ENCODE measurements at places on chromosomes 3 and 15.

GRCh38 chr15:69154684-69155083 is 5.8 kb upstream of the GLCE start:
- no peak for DNase-seq

GRCh38 chr15:48596415-48596814 is 49.1 kb downstream of the FBN1 start:
- no peak for DNase-seq

DNA sequence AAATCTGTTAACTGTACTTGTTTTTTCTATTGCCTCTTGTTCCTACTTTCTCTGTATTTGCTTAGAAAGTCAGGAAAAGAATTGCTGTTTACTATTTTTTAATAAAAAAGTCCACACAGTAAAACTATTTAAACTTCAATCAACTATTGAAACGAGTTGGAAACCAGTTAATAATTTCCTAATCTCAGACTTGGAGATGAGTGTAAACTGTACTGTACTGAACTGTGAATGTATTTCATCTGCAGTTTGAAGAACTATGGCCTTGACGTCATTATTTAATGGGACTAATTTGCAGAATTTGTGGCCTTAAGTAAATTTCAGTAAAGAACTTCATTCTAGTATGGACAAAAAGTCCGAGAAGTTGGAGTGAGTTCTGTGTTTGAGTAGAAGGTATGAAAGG is 89.1 kb downstream of the LRRC28 start:
- DNase-seq: no peak

GRCh38 chr3:99506-99905 is 97.1 kb upstream of the CHL1 start:
- DNase-seq: no peak

- DNase-seq: no peak
Observed at GRCh38 chr3:154584041-154584440, 154.1 kb upstream of the GPR149 start.

- DNase-seq: no peak
Observed at GRCh38 chr15:39127151-39127790, 453.6 kb upstream of the THBS1 start.

GRCh38 chr3:5239602-5240001 is 52.1 kb downstream of the EDEM1 start:
- no peak for DNase-seq

- DNase-seq: no peak
Observed at GRCh38 chr3:175890066-175890465, 1030.9 kb downstream of the NAALADL2 start.

GRCh38 chr15:59557581-59557980 is 54.0 kb upstream of the GCNT3 start:
- DNase-seq: no peak

DNA sequence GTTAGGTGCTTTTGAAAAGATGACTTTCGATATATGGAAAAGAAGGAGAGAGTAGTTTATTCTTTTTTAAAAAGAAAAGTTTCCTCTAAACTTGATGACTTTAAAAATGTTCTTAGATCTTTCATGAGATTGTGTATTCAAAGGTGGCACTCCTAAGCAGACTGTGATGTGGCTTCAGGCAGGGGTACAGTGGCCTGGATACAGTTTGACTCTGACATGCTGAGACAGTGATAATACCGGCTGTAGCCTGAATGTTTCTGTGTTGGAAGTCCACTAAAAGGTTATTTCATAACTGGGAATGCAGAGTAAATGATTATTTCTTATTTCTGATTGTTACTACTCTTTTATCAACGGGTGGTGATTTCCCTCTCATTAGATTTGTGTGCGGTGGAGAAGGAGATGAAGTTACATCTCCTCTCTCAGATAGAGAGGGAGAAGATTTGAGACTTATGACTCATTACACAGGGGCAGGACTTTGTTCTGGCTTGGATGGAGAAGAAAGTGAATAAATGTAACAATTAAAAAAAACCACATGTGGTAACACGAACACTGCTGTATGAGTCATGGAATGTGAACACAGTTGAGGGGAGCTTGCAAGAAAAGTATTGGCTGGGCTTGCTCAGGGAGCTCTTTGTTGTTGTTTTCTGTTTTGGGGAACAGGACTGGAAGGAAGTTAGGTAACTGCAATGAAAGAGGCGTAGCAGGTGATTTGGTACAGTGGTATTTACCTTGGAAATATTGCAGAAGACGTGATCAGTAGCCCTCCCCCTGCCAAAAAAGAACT is 21.6 kb downstream of the SPTSSB start:
- no peak for DNase-seq

DNA sequence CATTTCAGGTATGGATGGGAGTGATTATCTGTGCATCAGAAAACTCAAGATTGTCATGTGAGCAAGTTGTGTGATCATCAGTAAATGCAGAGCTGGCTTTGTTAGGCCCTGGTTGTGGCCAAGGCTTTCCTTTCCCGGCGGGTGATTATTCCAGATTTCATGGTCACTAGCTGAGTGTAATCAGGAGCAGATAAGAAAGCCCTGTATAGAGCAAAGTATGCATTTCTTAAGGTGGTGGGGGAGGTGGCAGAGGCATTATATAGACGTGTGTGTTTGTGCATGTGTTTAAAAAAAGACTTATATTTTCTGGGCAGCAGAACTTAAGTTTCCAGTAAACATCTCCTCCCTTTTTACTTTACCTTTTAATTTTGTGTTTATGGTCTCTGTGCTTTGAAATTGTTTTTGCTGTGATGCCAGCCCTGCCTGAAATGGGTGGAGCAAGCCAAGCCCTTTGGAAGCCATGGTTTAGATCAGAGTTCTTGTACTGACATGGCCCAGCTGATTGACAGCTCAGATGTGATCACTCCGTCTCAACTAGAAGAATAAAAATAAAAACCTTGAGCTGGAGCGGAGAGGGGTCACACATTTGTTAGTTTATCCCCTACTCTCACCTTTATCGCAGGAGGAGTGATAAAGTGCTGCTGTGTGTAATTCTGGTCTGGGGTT is 22.2 kb downstream of the SMAD3 start:
- DNase-seq: no peak

- no peak for DNase-seq
Observed at GRCh38 chr3:54882129-54882833, 45.6 kb downstream of the LRTM1 start.

GRCh38 chr15:42932833-42933515 is 12.4 kb upstream of the TTBK2 start:
- DNase-seq: no peak

GRCh38 chr3:126407412-126408044 is 12.8 kb downstream of the CFAP100 start:
- no peak for DNase-seq

DNA sequence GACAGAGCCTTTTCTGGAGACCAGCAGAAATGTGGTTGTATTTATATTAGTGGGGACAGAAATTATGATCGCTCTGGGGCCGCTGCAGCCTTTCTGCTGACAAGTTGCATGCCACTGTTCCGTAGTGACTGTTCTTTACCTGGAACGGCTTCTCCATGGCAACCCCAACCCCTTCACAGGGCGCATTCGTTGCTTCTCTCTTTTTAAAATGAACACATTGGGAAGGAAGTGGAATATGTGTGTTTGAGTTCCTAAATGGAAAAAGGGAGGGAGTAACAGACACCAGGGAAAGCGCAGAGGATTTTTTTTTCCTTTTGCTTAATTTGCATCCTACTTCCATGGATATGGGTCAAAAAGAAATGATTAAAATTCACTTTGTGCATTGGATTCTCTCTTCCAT is 482.0 kb upstream of the SUCLG2 start:
- DNase-seq: no peak

GRCh38 chr3:76643623-76644304 is 396.1 kb upstream of the ROBO2 start:
- DNase-seq: no peak

DNA sequence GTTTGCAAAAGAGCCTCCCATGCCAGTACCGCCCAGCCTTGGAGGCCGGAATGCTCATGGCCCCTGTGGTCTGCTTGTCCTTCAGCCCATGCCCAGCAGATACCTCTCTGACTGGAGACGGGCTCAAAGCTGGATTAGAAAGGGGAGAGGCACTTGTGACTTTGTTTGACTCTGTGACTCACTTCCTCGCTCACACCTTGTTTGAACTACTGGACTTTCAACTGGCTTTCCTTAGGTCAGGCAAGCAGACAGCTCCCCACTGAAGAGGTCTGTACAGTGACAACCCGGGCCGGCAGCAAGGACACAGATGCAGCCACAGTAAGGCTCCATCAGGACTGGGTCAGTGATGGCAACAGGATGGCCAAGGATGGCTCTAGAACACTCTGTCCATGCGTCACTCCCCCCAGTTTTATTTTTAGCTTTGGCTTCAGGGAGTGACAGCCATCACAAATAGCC is 98.6 kb upstream of the ABHD17C start:
- DNase-seq: no peak

- DNase-seq: no peak
Observed at GRCh38 chr15:97168704-97169475, 791.6 kb upstream of the ARRDC4 start.

DNA sequence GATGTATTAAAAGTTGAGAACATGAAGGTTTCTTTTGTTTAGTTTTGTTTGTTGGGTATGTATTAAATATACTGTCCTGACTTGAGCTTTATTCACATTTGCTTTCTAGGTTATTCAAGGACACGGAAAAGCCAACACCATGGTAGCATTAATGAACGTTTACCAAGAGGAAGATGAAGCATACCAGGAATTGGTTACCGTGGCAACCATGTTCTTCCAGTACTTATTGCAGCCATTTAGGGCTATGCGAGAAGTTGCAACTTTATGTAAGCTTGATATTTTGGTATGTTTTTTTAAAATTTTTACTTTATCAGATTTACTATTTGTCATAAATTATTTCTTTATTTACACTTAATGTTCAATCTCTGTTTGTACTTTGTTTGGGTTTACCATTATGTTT is 3.6 kb downstream of the WHAMM start:
- no peak for DNase-seq

GRCh38 chr3:169295126-169295525 is 368.4 kb downstream of the MECOM start:
- no peak for DNase-seq

DNA sequence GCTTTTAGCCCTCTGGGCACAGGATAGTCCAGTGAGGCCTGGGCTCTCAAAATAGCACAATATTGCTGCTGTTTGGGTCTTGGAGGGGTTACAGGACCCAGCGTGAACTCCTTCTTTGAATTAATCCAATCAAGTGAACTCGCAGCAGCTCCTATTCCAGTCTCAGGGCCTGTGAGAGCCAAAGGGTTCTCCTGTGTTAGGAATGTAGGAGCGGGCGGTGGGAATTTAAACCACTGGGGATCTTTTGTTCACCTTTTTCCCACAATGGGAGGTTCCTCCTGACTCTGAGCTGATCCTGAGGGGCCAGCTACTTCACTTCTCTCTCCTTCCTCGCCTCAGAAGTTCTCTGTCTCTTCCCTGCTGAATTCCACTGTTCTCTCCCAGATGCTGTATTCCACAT is 504.0 kb downstream of the UNC13C start:
- no peak for DNase-seq

GRCh38 chr3:179768080-179768479 is 115.2 kb downstream of the USP13 start:
- no peak for DNase-seq

DNA sequence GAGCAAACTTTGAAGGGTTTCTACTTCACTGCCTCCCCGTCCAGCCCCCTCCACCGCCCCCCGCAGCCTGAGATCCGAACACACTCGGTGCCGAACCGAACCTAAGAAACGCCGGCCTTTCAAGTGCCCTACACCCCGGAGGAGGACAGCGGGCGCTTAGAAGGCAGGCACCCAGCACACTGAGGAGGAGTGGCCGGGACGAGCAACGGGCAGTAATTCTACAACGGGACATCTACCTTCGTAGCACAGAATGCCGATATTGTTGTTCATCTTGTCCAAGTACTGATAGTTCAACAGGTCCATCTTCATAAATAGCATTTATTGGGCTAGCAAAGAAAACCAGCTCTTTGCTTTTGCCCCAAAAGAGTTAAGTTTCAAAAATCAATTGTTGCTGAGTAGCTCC is 513 bp downstream of the VGLL4 start:
- no peak for DNase-seq

DNA sequence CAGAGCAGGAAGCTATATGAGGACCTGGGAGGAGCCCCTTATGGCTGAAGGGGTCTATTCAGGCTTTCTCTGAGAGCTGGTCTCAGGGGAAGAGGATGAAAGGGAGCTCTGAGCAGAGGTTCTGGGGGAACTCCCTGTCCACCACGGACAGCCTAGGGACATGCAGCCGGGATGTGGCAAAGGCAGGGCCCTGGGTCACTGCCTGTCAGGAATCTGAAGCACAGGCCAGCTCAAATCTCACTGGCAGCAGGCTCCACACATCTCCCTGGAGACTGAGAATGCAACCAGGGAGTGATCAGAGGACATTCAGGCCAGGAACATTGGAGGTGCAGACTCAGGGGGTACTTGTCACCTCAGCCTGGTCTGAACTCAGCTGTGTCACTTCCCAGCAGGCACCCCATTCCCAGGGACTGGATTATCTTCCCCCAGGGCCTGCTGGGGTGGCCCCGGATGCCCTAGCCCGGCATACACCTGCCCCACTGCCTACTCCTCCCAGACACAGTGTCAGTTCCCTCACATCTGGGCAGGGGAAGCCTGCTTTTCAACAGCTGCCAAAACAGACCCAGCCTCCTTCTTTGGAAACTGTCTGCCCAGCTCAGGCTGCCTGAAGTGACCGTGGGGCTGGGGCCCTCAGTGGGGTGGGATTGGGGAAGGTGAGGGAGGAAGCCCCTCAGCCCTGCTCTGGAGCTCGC is 18.3 kb upstream of the SEMA3F start:
- no peak for DNase-seq

DNA sequence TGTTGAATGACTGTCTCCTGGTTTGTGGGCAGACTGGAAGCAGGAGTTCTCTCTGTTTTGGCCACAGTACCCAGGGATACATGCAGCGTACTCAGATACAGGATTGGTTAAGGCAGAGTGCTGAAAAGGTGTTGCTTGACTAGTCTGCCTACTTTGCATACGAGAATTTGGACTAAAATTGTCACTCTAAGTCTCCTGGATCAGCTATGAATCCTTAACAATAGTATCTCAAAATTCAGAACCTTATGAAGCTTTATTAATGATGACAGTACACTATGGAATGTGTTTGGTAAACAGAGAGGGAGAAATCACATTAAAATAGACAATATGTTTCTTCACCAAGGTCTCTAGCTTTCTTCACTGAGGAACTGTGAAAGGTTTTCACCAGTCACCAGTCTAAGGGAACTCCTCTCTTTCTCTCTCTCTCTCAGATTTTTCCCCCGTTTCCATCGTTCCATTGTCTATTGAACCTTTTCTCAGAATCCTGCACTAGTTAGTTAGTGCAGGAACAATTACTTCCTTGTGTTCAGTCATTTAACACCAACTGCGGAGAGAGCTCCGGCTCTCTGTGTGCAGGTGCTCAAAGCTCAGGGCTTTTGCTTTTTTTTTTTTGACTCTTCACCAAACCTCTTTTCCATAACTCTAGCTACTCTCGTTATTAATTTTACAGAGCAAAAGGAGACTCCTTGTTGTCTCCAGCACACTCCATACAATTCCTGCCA is 85.9 kb upstream of the FNDC3B start:
- DNase-seq: no peak

- DNase-seq: no peak
Observed at GRCh38 chr3:28462866-28463265, 114.2 kb upstream of the AZI2 start.

- DNase-seq: no peak
Observed at GRCh38 chr15:57580866-57581265, 10.8 kb upstream of the MYZAP start.

Data from GOT3 (cell line).